ENCODE measurements at places on chromosomes 16 and 17.

DNA sequence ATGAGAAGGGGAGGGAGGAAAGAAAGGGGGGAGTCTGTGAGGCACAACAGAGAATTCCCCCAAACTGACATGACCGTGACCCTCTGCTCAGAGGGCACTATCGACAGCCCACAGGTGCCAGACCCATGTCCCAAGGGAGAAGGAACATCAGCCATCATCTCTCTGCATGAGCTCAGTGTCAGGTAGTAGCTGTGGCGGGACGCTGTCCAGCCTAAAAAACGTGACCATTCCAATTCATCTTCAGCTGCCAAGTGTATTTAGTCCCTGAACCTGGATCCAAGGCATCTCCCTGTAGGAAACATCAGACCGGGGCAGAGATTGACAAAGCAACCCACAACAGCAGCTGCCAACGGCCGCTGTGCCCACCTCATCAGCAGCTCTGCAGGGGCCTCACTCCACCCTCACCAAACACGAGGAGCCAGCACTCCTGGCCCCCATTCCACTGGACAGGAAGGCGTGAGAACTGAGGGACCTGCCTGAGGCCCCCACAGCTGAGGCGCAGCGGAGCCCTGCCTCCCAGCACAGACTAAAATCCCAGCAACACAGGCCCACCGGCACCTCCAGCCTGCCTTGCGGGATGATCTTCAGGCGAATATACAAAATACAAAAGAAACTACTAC is 8.6 kb downstream of the TAF1C start:
- H3K36me3 ChIP-seq = peaks cover 54% of the 10 kb centered on the region
- H3K4me1 ChIP-seq = peaks cover 33% of the 10 kb centered on the region
- no peak for DNase-seq
- no peak overlapping the region for H3K4me3 ChIP-seq
- no peaks in the 10 kb centered on the region for H3K27me3 ChIP-seq
- peak overlapping the region; percentile 88 for H3K27ac ChIP-seq

- H3K4me3 ChIP-seq = no peak overlapping the region
- DNase-seq = peak; percentile 3
- peaks cover 13% of the 10 kb centered on the region for H3K4me1 ChIP-seq
- no peaks in the 10 kb centered on the region for H3K27me3 ChIP-seq
These were observed 56.1 kb downstream of the NT5M start for GRCh38 chr17:17359271-17359670.

GRCh38 chr17:5299383-5299782 is 17.3 kb downstream of the RABEP1 start:
- no peaks in the 10 kb centered on the region for H3K4me1 ChIP-seq
- H3K27ac ChIP-seq = no peak overlapping the region
- no peak overlapping the region for H3K4me3 ChIP-seq
- H3K36me3 ChIP-seq = peaks cover 10% of the 10 kb centered on the region
- no peaks in the 10 kb centered on the region for H3K27me3 ChIP-seq

GRCh38 chr17:31085563-31085962 is 9.2 kb upstream of the NF1 start:
- DNase-seq = no peak
- no peaks in the 10 kb centered on the region for H3K27me3 ChIP-seq
- H3K36me3 ChIP-seq = no peaks in the 10 kb centered on the region
- no peak overlapping the region for H3K27ac ChIP-seq
- H3K4me1 ChIP-seq = no peaks in the 10 kb centered on the region

- no peaks in the 10 kb centered on the region for H3K27me3 ChIP-seq
- DNase-seq = no peak
- no peak overlapping the region for H3K4me3 ChIP-seq
- H3K27ac ChIP-seq = no peak overlapping the region
These were observed 83.7 kb downstream of the SSH2 start for GRCh38 chr17:29846298-29846697.

- no peaks in the 10 kb centered on the region for H3K27me3 ChIP-seq
- no peak overlapping the region for H3K27ac ChIP-seq
- no peak overlapping the region for H3K4me3 ChIP-seq
- DNase-seq = no peak
- peaks cover 30% of the 10 kb centered on the region for H3K4me1 ChIP-seq
These were observed 12.5 kb downstream of the RPH3AL start for GRCh38 chr17:340074-340473.

GRCh38 chr16:11356573-11357331 is 11.5 kb downstream of the RMI2 start:
- DNase-seq = peak; percentile 90
- no peak overlapping the region for H3K4me3 ChIP-seq
- H3K27me3 ChIP-seq = peaks cover 4% of the 10 kb centered on the region
- H3K4me1 ChIP-seq = peaks cover 33% of the 10 kb centered on the region

DNA sequence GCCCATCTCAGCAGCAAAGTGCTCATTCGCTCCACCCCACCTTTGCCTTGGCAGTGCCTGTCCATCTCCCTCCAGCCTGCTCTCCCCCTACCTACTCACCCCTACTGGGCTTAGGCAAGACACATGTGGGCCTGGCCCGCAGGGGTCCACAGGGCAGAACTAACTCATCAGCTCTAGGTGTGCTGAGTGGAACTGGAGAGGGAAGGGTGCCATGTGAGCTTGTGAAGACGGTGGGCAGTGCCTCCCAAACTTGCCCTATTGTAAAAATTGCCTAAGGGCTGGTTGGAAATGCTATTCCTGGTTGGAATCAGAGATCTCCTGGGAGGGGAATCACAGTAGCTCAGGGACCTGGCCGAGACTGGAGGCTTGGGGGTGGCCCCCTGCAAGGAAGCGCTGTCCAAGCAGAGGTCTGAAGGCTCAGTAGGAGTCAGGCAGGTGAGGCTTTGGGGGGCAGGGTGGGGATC is 29.1 kb upstream of the TNS4 start:
- H3K4me3 ChIP-seq = no peak overlapping the region
- DNase-seq = peak; percentile 40
- no peak overlapping the region for H3K27ac ChIP-seq

Data from upper lobe of right lung (tissue), 1 donor.